ENCODE measurements at places on chromosomes 2 and 18. TPM values are rescaled to one million over a fixed set of nuclear protein-coding genes. Genes with fewer than 3 reads are reported as not detected.
A peak's percentile ranks its signal among the peaks of the same experiment; 100 is the strongest.

ORMDL1 gene
- 90.6 TPM for total RNA-seq

DNA sequence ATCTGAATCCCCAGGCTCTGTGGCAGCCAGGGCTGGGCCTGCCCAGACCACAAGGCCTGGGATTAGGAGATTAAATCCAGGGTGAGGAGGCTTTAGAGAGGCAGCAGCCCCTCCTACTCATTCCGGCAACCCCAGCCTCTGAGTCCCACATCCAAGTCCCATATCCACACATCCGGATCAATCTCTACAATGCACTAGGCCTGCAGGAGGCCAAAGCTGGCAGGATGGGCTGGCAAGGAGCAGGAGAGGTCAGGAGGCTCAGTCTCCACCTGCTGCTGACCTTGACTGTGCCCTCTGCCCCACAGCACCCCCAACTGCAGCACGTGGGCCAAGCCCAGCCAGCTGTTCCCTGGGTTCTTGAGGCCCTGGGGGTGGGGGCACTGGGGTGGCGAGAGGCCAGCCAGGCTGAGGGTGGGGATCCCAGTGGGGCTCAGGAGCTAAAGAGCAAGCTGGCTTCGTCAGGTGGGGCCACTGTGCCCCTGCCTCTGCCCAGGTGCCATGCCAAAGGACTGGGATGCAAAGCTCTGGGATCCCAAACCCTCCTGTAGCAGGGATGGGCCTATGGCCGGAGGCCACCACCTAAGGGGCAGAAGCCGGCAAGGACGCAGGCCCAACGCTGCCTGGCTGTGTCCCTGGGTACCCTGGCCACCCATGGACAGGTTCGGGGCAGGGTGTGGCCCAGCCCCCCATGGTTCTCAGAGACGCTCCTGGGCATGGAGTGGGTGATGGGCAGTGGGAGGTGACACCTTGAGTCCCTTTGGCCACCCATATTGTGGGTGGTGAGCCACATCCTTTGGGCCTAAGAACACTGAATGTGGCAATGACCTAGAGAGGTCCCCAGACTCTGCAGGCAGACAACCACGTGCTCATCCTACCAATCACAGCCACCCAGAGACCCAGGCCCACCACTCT is 3.2 kb downstream of the KIF1A start:
- H3K4me1 ChIP-seq, result no peaks in the 10 kb centered on the region
- no peaks in the 10 kb centered on the region for H3K36me3 ChIP-seq
- no peak for DNase-seq
- H3K27ac ChIP-seq, result no peak overlapping the region
- H3K4me3 ChIP-seq, result no peak overlapping the region

- H3K4me3 ChIP-seq, result no peak overlapping the region
- no peak overlapping the region for H3K27ac ChIP-seq
- no peaks in the 10 kb centered on the region for H3K27me3 ChIP-seq
- H3K4me1 ChIP-seq, result no peaks in the 10 kb centered on the region
Measured at GRCh38 chr2:9118383-9118960, 88.1 kb upstream of the ASAP2 start.

- no peak overlapping the region for H3K4me3 ChIP-seq
- peak; percentile 48 for DNase-seq
- no peak overlapping the region for H3K27ac ChIP-seq
- H3K27me3 ChIP-seq, result no peaks in the 10 kb centered on the region
- no peaks in the 10 kb centered on the region for H3K4me1 ChIP-seq
Measured at GRCh38 chr2:240463866-240464481, 28.5 kb downstream of the GPC1 start.

- no peaks in the 10 kb centered on the region for H3K36me3 ChIP-seq
- H3K27me3 ChIP-seq, result no peaks in the 10 kb centered on the region
- DNase-seq, result no peak
- no peak overlapping the region for H3K4me3 ChIP-seq
- no peaks in the 10 kb centered on the region for H3K4me1 ChIP-seq
Measured at GRCh38 chr2:67873916-67874315, 188.9 kb downstream of the C1D start.

DNA sequence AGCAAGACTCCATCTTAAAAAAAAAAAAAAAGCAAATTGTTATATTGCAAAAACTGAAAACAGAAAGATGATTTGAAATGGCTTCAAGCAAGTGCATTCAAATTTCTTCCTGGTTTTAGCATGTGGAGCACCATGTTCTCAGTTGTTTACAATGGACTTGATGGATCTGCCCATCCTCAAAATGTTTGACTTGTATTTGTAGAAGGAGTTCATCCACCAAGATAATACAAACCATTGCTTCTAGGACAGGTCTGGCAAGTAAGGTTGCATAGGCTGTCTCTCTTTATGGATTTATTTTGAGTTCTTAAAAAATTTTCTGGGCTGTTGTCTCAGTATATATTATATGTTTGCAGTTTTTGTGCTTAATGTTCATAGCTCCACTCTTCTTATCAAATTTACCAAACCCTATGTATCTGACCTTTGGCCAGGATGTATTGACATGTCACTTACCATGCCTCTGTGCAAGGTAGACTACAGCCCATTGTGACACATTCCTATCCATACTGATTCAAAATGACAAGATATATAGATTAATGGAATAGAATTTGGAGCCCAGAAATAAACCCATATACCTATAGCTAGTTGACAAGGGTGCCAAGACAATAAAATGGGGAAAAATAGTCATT is 21.7 kb upstream of the ZCCHC2 start:
- no peaks in the 10 kb centered on the region for H3K27me3 ChIP-seq
- DNase-seq, result no peak
- H3K4me1 ChIP-seq, result no peaks in the 10 kb centered on the region
- no peak overlapping the region for H3K27ac ChIP-seq

DNA sequence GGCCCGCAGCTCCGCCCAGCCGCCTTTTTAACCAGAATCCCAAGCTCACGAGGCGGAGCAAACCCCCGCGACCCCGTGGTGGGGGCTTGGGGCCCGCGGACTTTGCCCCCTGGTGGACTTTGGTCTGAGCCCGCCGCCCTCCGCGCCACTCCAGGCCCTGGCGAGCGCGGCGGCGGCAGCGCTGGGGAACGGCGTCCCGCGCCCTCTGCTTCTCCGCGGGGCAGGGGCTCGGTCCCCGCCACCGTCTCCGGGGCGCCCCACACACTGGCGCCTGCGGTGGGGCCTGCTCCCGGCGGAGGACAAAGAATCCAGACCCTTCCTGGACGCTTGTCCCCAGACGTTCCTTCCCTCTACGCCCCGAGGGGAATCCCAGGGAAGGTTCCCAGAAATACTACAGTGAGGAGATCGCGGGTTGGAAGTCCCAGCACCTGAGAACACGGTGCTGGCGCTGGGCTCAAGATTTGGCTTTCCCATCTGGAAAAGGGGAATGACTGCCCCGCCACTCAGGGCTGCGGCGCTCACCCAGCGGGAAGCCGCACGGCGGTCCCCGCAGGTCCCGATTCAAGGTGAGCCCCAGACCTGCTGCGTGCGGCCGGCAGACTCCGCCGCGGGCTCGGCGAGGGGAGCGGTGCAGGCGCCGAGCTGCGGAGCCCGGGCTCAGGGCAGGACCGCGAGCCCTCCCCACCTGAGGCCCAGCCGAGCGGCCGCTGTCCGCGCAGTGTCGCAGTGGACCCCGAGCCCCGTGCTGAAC is at the start of gene HAAO:
Gene HAAO (minus strand): TSS at position 1 of the 751 bp plus-strand sequence. CDS start 47 bp downstream, outside the sequence.
- no peaks in the 10 kb centered on the region for H3K36me3 ChIP-seq
- H3K4me1 ChIP-seq, result no peaks in the 10 kb centered on the region
- peak within 1 kb of the TSS; percentile 89 for H3K27ac ChIP-seq
- H3K27me3 ChIP-seq, result no peaks in the 10 kb centered on the region
- peak within 1 kb of the TSS; percentile 58 for H3K4me3 ChIP-seq

ACKR3 gene
- total RNA-seq, result 39.4 TPM

DES gene
- 29.5 TPM for total RNA-seq

GRCh38 chr2:70671092-70671675 is 96.8 kb downstream of the ADD2 start:
- DNase-seq, result no peak
- H3K4me1 ChIP-seq, result no peaks in the 10 kb centered on the region
- no peaks in the 10 kb centered on the region for H3K36me3 ChIP-seq
- H3K27me3 ChIP-seq, result no peaks in the 10 kb centered on the region
